ENCODE measurements at places on chromosomes 2 and 18. TPM values are rescaled to one million over a fixed set of nuclear protein-coding genes. Genes with fewer than 3 reads are reported as not detected.

DNA sequence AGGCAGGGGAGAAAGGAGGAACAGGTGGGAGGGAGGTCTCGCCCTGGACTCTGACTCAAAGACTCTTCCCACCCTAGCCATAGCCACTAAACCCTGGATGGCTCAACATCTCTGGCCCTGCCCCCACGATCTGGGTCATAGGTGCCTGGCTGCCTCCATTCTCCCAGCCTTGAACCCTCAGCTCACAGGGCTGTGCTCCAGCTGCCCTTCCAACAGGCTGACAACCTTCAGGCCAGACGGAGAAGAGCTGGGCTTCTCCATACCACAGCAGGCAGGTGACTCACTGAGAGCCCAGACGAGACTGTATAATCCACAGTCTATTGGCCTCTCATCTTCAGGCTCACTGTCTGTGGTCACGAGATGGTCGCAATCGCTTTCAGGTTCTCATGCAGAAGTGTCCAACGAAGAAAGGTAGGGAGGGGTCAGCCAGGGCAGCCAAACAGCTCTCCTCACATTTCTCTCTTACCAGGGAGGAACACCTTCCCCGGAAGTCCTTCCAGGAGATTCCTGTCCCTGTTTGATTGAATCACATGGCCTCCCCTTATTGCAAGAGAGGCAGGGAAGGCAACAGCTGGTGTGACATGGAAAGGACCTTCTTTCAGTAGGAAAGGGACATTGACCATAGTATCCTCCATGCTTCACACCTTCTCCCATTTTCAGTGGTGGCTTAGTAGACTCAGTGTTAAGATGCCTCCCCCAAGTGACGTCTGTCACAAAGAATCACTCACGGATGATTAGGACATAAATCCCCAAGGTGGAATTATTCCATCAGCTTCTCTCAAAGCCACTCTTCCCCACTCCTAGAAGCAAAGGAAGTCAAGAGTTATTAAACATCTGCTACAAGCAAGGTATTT lies 100.1 kb downstream of the MRO start:
- no peak for DNase-seq

DNA sequence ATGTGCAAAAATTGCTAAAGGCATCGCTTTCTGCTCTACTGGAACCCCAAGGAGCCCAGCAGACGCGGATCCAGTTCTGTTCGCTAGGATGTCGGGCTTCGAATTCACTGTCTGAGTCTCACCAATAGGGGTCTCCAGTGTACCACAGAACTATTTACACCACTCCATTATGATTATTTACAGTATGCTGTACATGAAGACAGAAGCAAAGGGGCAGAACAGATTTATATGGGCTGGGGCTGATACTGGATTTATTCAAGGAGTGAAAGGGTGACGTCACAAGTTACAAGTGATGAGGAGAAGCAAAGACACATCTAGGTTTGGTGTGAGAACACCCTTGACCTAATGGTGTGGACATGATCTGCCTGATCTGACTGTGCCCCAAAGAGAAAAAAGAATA lies 185.3 kb upstream of the ATP5MC3 start:
- DNase-seq = no peak

DNA sequence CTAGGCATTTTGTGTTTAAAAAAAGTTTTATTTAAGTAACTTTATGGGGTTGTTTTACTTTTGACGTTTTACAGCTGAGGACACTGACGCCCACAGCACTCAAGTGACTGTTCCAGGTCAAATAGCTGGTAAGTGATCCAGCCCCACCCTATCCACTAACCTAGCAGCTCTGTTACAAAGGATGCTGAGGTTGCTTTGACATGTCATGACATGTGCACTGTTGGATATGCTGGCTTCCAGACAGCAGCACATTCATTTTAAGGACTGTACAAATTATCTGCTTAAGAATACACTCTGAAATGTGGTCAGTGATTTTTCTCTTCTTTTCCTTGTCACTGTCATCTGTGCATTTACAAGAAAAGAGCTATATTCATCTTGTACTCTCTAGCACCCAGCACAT lies 417.5 kb downstream of the ZEB2 start:
- no peak for DNase-seq

DNA sequence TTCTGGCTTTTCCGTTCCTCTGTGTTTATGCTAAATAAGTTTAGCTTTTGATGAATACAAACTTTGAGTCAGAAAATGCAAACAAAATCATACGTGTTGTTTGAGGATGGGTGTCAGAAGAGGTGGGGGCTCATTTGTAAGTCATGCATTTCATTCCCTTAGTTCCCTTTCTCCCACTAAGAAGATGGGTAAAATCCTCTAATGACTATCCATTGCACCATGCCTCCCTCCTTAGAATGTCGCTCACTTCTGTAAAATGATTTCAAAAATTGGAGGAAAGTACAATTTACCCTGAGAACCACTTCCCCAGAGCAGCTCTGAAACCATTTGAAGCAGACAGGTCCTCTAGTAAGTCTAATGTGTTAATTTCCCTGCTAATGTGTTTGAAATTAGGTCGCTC lies 629.6 kb upstream of the VRK2 start:
- no peak for DNase-seq

GRCh38 chr2:17719562-17720371 lies 33.8 kb downstream of the SMC6 start:
- DNase-seq = no peak

GRCh38 chr2:7639476-7639875 lies 722.3 kb downstream of the RNF144A start:
- DNase-seq = no peak

GRCh38 chr2:7430421-7430868 lies 513.2 kb downstream of the RNF144A start:
- no peak for DNase-seq

GRCh38 chr2:239150125-239151011 lies 250.5 kb downstream of the HDAC4 start:
- no peak for DNase-seq

Gene SPATA3
- total RNA-seq = not detected

Gene SMC6
- 127 TPM for total RNA-seq
